ENCODE measurements at places on chromosomes 6 and 20.

DNA sequence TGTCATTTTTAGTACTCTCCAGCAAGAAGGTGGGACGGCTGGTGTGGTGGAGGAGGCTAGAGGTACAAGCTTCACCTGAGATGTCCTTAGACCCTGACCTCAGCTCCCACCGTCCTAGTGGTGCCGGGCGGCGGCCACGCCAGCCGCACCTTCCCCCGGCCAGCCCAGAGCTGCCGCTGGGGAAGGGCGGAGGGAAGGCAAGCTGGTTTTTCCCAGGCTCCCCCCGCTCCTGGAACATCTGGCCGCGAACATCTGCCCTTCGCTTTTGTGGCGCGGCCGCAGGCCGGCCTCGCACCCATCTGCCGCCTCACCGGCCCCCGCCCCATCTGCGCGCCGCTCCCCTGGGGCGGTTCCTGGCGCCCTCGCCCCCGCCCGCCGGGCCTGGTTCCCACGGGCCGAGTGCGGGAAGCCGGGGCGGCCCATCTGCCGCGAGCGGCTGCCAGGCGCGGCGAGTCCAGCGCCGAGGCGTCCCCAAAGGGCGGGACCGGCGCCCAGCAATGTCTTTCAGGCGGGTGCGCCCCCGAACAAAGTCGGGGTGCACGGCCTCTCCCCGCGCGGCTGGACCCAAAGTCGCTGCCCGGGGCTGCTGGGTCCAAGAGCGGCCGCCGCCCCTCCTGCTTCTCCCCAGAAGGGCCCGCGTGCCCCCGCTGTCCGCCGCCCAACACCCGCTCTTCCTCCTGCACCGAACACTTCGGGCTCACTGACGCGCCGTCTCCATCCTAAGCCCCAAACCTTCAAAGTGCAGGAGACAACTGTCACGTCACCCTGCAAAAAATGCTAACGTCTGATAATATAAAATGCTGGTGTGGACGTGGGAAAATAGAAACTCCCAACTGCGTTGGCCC, 17.3 kb upstream of the ID1 start:
- no peak for DNase-seq

GRCh38 chr20:50111120-50111828, 1.7 kb downstream of the UBE2V1 start:
- DNase-seq: peak; percentile 9

DNA sequence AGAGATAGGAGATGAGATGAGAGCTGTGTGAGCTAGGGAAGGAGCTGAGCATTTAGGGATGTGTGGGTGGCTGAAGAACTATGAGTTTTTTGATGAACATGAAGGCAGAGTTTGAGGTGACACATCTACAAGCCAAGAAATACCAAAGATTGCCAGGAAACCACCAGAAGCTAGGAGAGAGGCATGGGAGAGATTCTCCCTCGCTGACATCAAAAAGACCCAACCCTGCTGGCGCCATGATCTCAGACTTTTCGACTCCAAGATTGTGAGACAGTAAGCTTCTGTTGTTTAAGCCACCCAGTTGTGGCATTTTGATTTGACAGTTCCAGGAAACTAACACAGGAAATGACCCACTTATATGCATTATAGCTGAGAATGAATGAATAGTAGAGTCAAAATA, 790.9 kb downstream of the TFAP2A start:
- no peak for DNase-seq

- peak; percentile 14 for DNase-seq
Measured at GRCh38 chr6:146770965-146771735, 172.4 kb downstream of the ADGB start.

DNA sequence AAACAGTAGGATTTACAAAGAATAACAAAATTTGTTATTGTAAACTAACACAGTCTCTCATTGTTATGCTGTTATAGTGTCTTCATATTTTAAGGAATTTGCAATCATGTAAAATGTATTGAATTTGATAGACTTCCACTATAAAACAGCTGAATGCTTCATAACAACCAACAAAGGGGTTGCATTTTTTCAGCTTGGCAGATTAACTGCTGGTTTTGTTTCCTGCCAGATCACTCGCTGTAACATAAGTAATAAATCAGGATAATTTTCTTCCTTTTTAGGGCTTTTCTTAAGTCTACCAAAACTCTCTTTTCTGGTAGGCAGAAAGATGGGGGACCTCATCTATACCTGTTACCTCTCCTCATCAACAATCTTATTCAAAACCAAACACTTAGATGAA, 169.8 kb downstream of the SAMD5 start:
- no peak for DNase-seq

GRCh38 chr20:59861401-59861800, 72.0 kb downstream of the SYCP2 start:
- no peak for DNase-seq

GRCh38 chr6:150271501-150272263, 97.1 kb upstream of the IYD start:
- no peak for DNase-seq

DNA sequence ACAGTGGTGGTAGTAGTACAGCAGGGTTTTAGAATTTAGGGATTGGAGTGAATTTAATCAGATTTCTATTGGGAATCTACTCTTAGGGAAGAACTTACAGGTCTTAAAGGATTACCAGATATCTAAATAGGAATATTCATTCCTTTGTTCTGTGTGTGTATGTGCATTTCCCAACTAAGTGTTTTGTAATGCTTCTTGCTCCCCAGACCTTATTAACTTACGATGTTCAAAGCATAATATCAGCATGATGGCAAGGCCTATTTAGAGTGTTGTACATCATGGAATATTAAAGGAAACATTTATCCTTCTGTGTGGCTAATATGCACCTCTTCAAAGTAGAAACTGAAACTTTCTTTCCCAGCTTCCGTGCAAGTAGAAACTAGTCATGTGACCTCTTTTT, 133.9 kb downstream of the EPM2A start:
- no peak for DNase-seq

DNA sequence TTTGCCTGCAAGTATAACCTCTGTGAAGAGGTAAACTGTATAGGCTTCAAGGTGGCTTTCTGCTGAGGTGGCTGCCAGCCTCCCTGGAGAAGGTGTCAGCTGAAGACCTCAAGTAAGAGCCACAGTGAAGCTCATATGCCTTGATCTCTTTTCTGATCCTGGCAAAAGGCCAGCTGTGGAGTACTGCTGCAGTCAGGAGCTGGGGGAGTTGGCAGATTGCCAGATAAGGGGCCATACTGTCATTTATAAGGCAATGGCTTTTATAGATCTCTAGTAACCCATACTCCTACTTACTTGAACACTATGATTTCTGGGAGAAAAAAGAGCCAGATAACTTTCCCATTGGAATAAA, 8.8 kb upstream of the CEP85L start:
- DNase-seq: no peak

DNA sequence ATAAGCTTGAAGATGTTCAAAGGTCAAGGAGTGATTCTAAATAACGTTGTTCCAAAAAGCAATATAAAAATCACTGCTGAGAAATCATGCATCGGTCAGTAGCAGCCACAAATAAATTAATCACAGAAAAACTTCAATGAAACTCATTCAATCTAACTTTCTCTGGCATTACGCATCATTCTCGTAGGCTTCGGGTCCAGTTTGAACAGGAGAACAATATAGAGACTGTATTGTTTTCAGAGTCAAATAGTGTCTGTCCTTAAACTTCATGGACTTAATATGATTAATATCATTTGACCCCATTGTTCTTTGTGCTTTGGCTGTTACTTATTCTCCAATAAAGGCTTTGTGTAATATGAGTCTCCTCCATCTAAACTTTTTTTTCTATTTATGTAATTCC, 200.4 kb downstream of the C6orf118 start:
- DNase-seq: no peak

DNA sequence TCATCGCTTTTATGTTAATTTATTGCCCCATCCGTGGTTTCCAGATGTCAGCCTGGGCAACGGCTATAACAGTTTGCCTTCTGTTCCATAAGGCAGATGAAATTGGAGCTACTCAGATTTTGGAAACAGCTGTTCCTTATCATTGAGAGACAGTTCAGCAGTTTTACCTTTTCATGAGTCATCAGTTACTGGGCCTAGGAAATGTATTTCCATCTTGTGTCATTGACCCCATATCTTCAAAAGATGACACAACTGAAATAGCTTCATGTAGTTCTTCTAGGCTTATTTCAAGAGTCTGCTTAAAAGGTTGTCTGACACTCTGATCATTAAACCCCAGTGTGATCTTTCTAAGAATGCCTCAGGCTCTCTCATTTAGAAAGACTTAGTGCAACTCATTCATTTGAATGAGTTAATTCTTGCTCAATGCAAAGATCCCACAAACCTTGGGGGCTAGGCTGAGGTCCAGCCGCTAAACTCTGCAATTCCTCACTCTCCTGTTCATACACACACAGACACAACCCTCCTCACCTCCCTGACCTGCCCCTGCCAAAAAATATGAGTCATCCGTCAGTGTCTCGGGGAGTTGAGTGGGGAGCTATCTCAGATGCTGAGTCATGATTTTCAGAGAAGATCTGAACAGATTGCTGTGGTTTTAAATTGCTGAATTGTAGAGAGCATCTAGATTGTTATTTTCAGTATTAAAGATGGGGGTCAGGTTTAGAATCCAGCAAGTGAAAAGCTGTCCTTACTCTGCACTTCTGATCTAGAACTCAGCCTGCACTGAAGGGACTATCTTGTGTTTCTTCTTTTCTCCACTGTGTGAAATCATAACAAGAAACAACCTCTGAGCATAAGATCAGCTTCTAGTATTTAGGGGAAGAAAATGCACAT, 61.8 kb downstream of the RPP40 start:
- DNase-seq: peak; percentile 24

GRCh38 chr6:82348130-82348529, 15.5 kb upstream of the TPBG start:
- DNase-seq: no peak

- no peak for DNase-seq
Measured at GRCh38 chr20:3728876-3729275, 3.6 kb upstream of the HSPA12B start.

GRCh38 chr6:11324453-11325015, 92.1 kb upstream of the NEDD9 start:
- DNase-seq: peak; percentile 31

GRCh38 chr6:5093231-5094015, 8.3 kb downstream of the PPP1R3G start:
- no peak for DNase-seq

DNA sequence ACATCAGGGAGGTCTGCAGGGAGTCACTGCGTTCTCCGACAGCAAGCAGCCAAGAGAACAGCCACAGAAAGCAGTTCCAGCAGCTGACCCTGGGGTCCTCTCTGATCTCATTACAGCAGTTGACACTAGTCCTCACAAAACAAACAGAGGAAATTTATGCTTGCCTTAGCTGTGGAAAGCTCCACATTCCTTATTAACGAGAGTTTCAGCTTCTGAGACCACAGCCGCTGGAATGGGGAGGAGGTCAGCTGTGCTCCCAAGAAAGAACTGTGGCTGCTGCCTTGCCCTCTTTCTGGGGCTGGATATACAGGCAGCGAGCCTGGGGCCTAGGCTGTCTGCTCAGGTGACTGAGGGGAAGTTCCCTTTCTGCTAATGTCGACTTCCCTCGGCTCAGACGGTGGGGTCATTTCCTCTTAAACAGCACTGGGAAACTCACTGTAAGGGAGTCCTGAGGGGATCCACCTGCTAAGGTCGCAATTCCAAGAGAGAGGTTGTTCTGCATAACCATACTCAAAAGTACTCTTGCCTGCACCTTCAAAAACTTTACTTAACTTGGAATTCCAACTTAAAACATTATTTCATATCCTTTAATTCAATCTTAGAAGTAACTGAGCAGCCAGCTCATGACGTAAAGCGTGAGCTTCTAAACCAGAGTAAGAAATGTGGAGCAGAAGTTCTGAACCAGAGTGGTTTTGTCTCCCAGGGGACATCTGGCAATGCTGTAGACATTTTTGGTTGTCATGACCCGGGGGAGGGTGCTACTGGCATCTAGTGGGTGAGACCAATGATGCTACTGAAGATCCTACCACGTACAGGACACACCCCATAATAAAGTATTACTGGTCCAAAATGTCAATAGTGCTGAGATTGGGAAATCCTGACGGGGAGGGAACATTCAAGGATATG, 80.3 kb downstream of the BACH2 start:
- no peak for DNase-seq

DNA sequence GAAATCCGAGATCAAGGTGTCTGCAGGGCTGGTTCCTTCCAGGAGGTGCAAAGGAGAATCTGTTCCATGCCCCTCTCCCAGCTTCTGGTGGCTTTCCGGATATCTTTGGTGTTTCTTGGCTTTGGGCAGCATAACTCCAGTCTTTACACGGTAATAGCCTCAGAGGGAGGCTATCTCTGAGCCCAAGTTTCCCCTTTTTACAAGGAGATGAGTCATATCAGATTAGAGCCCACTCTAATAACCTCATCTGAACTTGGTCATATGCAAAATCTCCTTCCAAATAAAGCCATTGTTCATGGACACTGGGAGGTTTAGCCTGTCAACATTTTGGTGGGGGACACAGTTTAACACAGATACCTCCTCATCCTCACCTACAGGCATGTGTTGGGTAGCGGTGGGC, 213.7 kb downstream of the ATXN1 start:
- no peak for DNase-seq

DNA sequence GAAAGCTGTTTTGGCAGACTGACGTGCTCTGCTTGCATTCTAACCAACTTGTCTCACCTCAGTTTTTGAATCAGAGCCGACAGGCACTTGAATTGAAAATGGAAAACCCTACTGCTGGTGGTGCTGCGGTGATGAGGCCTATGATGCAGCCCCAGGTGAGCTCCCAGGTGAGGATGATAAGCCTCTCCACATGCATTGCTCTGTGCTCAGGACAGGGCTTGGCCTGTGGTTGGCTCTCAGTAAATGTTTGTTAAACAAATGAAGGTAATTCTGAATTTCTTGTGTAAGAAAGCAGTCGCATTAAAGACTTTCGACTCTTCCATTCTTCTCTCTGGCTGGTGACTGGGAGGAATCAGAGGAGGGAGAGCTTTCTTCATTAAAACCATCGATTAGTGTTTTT, 136.3 kb downstream of the SULF2 start:
- no peak for DNase-seq

DNA sequence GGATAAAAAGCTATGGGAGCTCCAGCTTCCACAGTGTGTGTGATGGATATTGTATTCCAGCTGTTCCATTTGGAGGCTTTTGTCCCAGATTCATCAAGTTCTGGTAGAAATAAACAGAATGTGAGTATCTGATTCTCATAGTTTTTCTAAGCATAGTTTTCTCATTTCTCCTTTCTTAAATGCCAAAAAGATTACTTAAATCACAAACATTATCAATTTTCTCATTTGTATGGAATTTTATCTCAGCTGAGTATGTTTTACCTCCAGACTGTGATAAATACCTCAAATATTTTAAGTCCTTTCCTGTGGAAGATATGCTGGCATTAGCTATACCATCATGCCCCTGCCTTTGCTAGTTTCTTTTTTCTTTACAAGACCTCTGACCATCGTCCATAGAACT, 767.3 kb downstream of the TFAP2A start:
- DNase-seq: no peak

DNA sequence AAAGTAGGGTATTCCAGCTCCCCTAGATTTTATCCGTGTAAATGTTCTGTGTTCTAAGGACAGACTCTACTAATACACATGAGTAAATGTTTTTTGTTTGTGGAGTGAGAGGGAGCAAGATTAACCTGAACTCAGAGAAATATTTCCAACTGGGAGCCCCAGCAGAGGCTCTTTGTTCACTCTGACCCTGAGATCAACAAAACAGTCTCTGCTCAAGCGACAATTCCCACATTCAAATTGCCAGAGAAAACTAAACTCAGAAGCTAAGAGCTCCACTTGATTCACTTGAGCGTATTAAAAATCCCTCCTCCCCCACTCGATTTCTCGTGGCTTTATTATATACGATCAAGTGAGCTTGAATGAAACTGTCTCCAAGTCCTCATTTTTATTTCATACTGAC, 413.9 kb upstream of the JARID2 start:
- DNase-seq: no peak

GRCh38 chr20:40706977-40707582, 18.0 kb upstream of the MAFB start:
- DNase-seq: no peak

Data from stimulated activated CD8-positive, alpha-beta memory T cell treated with anti-CD3 and anti-CD28 coated beads, Interleukin-15, amount 100 ng/mL, for 4 hours (primary cell).